Upper lobe of right lung (tissue), 1 donor: ENCODE measurements at places on chromosomes 2 and 18. TPM values are rescaled to one million over a fixed set of nuclear protein-coding genes. Genes with fewer than 3 reads are reported as not detected.

DNA sequence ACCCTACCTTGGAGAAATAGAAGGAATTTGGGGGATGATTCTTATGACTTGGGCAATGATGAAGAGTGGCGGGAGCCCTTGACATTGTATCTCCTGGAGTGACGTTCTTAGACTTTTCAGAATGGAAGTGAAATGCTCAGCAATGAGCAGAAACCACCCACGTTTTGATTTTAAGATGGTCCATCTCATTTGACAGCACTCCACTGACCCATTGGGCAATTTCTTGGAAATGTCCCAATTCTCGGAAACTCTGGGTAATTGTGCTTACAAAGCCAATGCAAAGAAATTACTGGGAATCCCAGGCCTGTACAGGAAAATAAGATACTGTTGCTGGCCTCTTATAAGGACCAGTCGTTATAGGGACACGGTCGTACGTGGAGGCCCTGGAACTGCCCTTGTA lies 170.0 kb upstream of the COPS8 start:
- no peak overlapping the region for H3K27ac ChIP-seq
- no peaks in the 10 kb centered on the region for H3K4me1 ChIP-seq
- no peak for DNase-seq
- no peaks in the 10 kb centered on the region for H3K36me3 ChIP-seq
- H3K27me3 ChIP-seq: no peaks in the 10 kb centered on the region

DNA sequence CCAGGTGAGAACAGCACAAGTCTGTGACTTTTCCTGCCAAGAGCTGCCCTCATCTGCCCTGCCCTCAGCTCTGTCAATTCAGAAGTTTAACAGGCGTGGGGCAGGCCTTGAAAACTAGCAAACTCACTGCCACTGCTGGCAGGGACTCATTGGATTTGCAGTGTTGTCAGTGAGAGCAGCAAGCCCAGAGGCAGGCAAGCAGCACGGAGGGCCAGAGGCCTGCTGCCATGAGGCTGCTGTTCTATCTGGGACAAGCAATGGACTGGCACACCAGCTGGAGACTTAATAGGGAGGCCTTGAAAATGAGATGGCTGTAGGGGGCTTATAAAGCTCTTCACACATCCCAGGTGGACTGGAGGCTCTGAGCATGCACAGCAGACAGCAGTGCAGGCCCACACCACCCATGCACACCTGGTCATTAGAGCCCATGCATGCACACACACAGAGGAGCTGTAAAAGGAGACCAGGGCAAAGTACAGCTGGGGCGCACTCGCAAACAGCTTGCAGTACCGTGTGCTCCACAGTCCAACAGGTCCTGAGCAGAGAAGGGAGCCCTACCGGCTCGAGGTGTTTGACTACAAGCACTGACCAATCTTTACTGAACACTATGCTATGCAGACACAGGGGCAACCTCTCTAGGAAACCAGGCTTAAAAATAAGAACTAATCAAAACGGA lies 28.7 kb downstream of the MGAT4A start:
- DNase-seq: no peak
- no peaks in the 10 kb centered on the region for H3K27me3 ChIP-seq
- H3K4me3 ChIP-seq: no peak overlapping the region
- H3K4me1 ChIP-seq: peaks cover 45% of the 10 kb centered on the region
- H3K36me3 ChIP-seq: peaks cover 5% of the 10 kb centered on the region

The TNS1 gene
- total RNA-seq: 669 TPM

DNA sequence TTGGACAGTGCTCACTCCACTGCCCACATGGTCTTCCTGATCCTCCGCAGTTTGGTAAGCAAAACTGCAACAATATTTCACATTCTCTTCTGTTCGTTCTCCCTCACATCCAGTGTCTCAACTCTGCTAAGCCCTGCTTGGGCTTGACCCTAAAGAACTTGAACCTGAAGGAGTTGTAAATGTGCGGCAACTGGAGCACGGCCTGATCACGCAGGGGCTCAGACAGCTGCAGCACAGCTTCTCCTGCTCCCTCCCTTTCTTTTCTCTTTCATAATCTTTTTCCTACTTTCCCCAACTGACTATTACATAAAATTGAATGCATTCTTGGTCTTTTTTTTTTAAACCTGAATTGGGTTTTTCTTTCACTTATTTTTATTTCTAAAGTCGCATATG lies 10.2 kb downstream of the CYRIA start:
- peaks cover 84% of the 10 kb centered on the region for H3K4me1 ChIP-seq
- DNase-seq: no peak
- H3K36me3 ChIP-seq: no peaks in the 10 kb centered on the region
